Posterior cingulate gyrus (tissue), 11 donors: ENCODE measurements at places on chromosomes 16 and 17.
A peak's percentile ranks its signal among the peaks of the same experiment; 100 is the strongest.

- DNase-seq, result no peak
Observed at GRCh38 chr17:10325031-10325695, 47.6 kb downstream of the MYH13 start.

DNA sequence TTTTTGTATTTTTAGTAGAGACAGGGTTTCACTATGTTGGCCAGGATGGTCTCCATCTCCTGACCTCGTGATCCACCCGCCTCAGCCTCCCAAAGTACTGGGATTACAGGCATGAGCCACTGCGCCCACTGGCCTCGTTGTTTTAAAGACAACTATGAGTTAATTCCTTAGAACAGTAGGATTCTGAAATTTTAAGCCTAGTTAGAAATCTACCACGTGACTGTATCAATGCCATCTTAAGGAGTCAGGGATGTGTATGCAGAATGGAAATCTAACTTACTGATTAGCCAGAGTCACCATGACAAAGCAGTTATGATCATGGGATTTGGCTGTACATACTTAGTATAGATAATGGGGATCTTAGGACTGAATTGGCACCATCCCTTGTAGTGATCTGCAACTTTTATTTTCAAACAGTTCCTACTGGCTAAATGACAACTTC lies 2.8 kb downstream of the CEP20 start:
- no peak for DNase-seq

GRCh38 chr17:27840688-27841087 lies 40.4 kb upstream of the NOS2 start:
- no peak for DNase-seq

DNA sequence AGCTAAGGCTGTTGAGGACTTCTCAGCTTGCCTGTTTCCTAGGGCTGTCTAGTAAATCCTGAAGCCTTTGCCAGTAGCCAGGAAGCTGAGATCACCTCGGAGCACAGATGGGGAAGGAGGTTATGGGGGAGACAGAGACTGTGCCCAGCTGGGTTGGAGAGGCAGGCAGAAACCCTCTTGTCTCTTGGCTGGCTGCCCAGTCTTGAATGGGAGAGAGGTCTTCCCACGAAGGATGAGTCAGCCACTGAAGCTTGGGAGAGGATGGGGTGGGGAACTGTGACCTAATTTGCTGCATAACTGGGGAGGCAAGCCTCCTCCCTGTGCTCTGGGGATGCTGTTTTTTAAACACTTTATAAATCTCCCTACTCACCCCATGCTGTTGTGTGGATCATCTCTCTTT lies 69.8 kb downstream of the SHISA9 start:
- DNase-seq, result peak; percentile 71

- no peak for DNase-seq
Observed at GRCh38 chr16:27708651-27709050, 158.7 kb downstream of the KATNIP start.

DNA sequence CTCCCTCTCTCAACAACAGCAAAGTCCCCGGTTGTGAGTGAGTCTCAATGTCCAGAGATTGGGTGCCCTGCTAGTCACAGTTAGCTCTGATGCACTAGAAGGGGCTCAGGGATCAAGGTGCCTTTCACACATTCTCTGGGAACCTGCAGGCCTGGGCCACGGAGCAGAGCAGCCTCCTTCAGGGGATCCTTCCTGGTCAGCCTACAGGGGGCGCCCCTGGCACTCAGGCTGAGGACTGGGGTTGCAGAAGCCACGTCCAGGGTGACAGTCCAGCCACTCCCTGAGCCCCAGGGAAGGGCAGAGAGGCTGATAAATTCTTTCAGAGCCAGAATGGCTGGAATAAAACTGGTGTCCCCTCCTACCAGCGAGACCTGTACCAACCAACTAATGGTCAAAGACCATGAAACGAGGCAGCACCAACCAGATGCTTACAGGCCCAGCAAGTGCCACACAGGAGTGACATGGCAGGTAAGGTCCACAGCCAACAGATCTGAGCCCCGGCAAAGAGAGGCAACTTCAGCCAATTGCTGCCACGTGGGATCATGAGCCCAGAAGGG lies 43.5 kb downstream of the ST3GAL2 start:
- peak; percentile 49 for DNase-seq

DNA sequence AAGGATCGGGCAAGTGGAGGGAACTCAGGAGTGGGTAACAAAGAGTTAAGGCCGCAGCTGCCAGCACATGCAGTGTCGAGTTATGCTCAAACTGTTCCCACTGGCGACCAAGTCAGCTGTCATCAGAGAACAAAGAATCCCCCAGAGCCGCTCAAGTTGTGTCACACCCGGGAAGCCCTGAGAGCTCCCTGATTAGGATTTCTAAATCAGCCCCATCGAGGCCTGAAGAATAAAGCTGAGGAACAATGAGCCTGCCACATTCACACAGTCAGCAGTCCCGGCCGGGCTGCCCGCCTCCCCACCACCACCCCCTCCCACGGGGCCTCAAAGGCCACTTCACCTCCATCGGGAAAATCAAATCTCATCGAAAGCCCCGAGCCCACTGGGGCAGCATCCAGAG lies 84.5 kb downstream of the SOX9 start:
- peak; percentile 42 for DNase-seq

GRCh38 chr17:40075201-40075941 lies 12.6 kb downstream of the THRA start:
- peak; percentile 91 for DNase-seq

GRCh38 chr16:87322360-87322759 lies 5.2 kb upstream of the C16orf95 start:
- no peak for DNase-seq

DNA sequence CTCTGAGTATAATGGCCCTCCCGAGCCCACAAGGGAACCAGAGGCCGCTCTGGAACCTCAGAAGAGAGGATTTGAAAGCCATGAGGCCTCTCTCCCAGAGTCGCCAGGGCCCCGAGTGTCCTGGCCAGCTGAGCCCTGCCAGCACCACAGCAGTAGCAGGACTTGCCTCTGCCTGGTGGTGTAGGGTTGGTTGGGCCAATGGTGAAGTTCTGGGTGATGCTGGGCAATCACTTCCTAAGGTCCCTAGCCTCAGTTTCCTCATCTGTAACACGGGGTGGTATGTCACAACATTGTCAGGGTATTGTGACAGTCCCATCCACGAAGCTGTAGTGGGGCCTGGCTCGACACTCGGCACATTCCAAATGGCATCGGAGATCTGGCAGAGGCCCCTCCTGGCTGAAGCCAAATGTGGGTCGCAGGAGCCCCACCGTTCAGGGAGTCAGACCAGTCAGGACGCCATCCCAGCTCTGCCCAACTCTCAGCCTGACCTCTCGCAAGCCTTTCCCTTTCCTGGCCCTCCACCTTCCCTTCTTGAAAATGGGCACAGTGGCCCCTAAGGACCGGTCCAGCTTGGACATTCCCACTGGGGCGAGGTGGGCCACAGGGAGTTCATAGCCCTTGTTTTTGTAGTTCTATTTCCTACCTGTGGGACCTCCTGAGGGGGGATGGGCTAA lies 1.7 kb downstream of the NATD1 start:
- DNase-seq, result no peak

GRCh38 chr17:67700037-67700724 lies 17.6 kb upstream of the NOL11 start:
- no peak for DNase-seq

DNA sequence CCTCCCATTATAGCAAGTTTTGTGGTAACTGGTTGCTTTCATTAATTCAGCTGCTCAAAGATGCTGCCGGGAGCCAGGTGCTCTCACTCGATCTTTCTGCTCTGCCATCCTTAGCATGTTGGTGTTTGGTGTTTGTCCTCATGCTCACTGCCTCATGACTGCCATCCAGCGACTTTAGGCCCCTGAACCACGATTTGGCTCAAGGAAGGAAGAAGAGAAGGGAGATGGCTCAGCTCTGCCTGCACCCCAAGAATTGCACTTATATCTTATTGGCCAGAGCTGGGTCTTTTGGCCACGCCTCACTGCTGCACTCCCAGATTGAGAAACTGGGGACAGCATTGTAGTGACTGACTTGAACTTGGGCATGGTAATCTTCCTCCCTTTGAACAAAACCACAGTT lies 52.7 kb downstream of the ARSG start:
- DNase-seq, result no peak

GRCh38 chr16:84959045-84959576 lies 52.2 kb downstream of the ZDHHC7 start:
- DNase-seq, result peak; percentile 39

GRCh38 chr16:83792391-83792790 lies 15.4 kb upstream of the HSBP1 start:
- no peak for DNase-seq

GRCh38 chr17:45293413-45294211 lies 23.2 kb downstream of the MAP3K14 start:
- peak; percentile 74 for DNase-seq

DNA sequence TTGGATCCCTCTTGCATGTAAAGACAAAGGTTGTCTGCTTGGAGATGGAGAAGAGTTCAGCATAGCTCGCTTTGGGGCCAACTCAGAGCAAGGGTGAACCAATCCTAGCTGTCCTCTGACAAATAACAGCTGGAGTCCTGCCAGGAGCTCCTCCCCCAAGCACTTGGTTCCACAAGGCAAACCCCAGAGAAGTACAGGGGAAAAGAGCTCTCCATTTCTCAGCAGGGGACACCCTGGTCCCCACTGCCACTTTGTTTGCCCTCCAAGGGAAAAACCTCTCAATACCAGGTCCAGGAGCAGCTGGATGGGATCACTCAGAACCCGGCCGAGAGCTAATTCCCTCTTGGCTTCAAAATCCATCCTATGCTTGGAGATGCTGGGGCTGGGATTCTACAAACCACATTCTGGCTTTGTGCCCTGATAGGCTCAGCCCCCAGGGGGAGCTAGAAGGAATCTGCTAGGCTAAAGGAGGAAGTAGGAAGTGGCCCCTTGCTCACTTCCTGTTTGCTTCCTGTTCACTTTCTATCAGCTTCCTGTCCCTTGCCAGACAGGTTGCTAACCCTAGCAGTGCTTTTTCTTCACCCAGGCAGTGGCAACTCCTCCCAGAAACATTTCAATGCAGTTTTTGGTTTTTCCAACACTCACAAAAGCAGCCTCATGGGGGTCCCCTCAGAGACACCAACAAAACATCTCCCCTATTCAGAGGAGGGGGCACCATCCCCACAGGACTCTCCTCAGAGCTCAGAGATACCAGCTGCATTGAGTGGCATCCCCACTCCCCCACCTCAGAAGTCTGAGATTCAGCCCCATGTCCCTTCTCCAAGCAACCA lies 30.7 kb downstream of the CDRT4 start:
- peak; percentile 31 for DNase-seq

- no peak for DNase-seq
Observed at GRCh38 chr17:6862825-6863224, 31.3 kb upstream of the TEKT1 start.

GRCh38 chr17:33987162-33987561 lies 267.9 kb upstream of the CCL2 start:
- DNase-seq, result no peak

GRCh38 chr17:979212-979538 lies 401 bp downstream of the NXN start:
- DNase-seq, result no peak

DNA sequence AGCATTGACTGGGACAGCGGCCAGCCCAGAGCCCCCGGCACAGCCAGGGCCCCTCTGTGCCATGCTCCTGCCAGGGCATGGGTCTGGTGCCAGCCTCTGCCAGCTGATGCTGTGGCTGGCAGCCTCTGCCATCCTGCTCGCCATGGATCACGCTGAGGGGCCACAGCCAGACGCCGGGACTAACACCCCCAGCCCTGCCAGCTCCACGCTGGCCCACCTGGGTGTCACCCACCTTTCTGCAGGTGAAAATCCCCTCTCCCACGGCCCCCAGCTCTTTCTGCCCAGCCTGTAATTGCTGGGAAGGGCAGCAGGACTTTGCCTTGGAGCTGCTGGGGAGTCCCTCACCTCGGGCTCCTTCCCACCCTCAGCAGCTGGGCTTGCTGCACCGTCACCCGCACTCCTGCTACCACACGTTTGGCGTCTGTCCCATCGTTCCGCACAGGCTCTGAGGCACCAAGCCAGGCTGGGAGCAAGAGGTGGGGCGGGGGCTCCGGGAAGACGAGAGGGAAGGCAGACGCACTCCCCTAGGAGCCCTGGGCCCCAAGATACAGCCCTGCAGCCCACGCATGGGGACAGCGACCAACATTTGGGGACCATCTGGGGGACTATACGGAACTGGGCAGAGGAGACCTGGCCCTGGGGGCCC lies 42.0 kb upstream of the ACSF3 start:
- DNase-seq, result no peak

DNA sequence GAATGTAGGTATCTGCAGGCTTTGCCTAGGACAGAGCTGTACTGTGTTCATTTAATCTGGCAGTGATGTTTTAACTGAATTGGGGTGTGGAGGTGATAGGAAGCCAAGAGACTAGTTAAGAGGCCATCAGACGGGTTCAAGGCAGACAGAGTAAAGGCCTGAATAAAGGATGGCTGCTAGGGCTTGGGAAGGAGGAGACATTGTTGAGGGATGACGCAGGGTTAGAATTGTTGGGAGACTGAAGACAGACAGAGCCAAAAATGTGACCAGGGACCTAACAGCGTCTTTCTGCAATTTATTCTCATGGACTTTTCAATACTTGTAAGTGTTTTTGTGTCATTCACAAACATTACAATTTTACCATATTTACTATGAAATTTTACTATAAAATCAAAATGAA lies 48.6 kb upstream of the MYH10 start:
- no peak for DNase-seq

DNA sequence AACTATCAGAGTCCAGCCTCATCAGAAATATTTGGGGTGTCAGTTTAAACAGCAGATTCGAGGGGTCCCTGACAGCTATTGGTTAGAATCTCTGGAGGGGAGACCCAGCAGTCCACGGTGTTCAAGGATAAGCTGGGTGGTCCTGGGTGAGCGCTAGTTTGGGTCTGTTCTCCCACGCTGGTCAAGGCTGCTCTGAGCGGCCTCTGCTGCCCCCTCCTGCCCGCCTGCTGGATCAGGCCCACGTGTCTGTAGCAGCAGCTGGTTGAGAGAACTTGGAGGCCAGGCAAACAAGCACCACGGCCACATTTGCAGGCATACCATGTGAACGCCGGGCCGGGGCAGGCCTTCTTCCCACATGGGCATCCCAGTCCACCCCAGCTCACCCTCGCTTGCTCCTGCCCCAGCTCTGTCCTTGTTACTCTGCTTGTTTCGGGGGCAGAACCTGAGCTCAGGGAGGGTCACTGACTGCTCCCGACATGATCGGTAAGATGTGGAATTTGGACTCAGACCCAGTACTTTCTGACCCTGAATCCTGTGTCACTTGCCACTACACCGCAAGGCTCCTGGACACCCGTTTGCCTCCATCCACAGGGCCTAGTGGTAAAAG lies 7.4 kb downstream of the FOXF1 start:
- peak; percentile 70 for DNase-seq

GRCh38 chr16:62876133-62876532 lies 839.9 kb upstream of the CDH8 start:
- DNase-seq, result no peak

GRCh38 chr17:36812762-36813161 lies 124.5 kb upstream of the LHX1 start:
- DNase-seq, result no peak
